NCI-H1436 (cell line): ENCODE measurements at places on chromosomes 3 and 15.

- no peak for DNase-seq
These were observed 249.0 kb downstream of the MCTP2 start for GRCh38 chr15:94480289-94480834.

DNA sequence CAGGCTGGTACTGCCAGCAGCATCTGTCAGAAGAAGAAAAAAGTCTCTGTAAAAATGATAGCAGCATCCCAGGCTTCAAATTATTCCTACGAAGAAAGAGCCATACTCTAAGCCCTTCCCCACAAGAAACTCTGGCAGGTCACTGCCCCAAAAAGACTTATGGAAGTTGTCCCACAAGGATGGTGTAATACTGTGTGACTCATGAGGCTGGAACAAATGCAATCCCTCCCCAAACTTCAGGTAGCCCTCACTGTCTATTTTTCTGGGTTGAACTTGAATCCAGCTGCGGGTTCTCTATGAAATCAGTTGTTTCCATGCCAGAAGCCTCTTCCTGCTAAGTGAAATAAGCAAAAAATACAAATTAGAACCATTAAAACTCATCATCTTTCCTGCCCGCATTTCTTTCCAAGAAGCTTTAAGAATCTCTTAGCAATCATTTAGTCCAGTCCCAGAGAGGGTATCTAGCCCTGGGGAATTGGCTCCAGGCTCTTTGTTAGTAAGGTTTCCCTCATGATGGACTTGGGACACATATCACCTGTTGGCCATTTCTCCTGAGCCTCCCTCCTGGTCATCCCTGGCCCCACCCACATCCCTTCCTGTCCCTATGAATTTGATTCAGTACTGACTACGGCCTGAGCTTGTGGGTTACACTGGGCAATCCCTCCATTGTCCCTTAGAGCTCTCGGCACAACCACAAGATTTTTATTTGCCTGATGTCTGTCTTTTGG is 51.7 kb downstream of the FAM174B start:
- no peak for DNase-seq

DNA sequence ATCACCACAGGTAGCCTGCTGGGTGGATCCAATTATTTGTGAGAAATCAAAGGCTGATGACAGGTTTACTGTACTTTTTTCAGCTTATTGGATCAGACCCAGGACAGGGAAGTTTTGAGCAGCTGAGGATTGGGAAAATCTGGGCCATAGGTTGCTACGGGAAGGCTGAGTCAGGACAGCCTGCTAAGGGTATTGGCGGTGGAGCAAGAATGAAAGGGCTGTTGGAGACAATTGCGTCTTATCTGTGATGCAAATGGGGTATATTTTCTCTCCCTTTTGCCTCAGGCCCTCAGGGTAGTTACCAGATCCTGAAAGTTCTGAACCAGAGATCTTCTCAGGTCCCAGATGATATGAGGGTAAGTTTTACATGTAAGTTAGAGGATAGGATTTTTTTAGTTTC is 317.7 kb downstream of the EDEM1 start:
- no peak for DNase-seq

DNA sequence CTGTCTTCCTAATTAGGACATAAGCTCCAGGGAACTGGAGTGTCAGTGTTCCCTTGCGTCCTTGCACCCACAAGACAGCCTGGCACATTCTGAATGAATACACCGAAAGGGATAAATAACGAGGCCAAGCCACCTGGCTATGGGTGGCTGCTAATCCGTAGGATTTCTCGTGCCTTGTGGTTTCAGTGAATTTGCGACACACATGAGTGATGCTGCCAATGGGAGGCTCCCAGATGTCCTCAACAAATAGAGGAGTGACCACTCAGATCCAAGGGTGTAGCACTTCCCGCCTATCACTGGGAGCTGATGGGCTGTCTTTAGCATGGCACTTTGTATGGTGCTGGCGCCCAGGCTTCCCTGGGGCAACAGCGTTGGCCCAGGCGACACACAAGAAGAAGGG is 43.4 kb downstream of the APBA2 start:
- no peak for DNase-seq

DNA sequence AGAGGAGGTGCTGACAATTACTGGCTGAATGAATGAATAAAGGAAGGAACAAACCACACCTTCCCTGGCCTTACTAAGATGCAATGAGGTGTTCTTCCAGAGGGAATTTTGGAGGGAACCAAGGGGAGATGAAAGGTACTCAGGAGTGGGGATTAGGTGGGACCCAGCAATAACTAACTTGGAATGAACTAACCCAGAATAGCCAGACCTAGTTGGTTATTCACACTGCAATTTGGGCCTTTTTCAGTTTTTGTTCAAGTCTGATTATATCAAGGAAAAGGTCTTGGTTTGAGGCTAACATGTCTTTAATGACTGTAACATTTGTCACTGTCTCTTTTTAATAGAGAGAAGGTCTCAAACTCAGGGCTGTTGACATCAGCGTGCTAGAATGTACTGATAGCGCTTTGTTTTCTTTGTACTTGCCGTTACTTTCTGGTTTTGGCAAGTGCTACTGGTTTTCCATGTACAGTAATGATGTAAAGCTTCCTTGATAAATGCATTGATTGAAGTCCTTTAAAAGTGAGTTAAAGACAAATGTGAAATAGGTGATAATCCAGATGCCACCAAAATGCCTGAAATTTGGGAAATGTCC is 3.2 kb upstream of the PLXND1 start:
- DNase-seq, result no peak

GRCh38 chr15:78050441-78050809 is 27.1 kb downstream of the TBC1D2B start:
- DNase-seq, result no peak

DNA sequence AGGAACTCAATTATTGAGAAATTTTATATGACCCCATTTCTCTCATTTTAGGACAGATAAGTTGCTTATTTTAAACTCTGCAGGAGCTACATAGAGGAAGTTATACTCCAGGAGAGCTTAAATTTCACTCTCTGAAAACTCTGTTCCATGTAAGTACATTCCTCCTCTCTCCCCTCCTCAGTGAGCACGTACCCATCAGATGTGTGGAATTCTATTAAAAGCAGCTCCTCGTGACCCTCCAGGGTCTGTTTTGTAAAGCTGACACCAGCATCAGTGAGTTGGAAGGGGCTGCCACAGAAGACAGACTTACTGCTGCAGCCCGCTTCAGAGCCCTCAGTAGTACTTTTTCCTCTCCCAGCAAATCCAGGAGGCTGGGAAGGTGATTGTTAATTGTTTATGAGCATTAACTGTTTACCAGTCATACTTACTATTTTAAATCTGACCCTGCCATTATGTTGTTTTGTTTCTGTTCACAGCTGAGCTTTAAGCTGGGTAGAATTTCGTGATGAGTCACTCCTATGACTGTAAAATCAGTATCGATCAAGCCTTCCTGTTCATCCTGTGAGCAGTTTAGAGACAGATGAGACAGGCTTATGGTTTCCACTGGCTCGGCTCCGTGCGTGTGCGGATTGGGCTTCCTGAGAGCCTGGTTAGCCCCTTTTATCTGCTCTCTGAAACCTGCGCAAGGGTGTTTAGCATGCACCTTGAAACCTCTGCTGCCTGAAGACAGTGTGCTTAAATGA is 20.4 kb downstream of the IGF1R start:
- DNase-seq, result no peak

- DNase-seq, result no peak
These were observed 1011.9 kb downstream of the VGLL3 start for GRCh38 chr3:85979034-85979433.

- DNase-seq, result peak; percentile 89
These were observed at the start of gene SCG3 for GRCh38 chr15:51681303-51681963. Gene SCG3, plus strand, starts transcription at chr15:51681503. Its CDS starts 253 bp downstream, at chr15:51681756.

GRCh38 chr3:132723024-132723950 is 1.1 kb upstream of the NPHP3 start:
- DNase-seq, result no peak

GRCh38 chr3:178419071-178419470 is 117.2 kb upstream of the KCNMB2 start:
- DNase-seq, result peak; percentile 39

GRCh38 chr3:114058646-114059045 is 2.1 kb downstream of the QTRT2 start:
- DNase-seq, result no peak

DNA sequence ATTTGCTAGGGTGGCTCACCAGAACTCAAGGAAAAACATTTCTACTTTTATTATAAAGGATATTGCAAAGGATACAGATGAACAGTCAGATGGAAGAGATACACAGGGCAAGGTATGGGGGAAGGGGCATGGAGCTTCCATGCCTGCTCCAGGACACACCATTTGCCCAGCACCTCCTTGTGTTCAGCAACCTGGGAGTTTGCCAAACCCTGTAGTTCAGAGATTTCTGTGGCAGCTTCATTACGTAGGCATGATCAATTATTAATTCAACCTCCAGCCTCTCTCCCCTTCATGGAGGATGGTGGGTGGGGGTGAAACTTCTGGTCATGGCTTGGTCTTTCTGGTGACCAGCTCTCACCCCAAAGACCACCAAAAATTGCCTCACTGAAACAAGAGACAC is 353.9 kb upstream of the THBS1 start:
- DNase-seq, result no peak

- no peak for DNase-seq
These were observed 34.1 kb upstream of the RASGRP1 start for GRCh38 chr15:38598749-38599148.

DNA sequence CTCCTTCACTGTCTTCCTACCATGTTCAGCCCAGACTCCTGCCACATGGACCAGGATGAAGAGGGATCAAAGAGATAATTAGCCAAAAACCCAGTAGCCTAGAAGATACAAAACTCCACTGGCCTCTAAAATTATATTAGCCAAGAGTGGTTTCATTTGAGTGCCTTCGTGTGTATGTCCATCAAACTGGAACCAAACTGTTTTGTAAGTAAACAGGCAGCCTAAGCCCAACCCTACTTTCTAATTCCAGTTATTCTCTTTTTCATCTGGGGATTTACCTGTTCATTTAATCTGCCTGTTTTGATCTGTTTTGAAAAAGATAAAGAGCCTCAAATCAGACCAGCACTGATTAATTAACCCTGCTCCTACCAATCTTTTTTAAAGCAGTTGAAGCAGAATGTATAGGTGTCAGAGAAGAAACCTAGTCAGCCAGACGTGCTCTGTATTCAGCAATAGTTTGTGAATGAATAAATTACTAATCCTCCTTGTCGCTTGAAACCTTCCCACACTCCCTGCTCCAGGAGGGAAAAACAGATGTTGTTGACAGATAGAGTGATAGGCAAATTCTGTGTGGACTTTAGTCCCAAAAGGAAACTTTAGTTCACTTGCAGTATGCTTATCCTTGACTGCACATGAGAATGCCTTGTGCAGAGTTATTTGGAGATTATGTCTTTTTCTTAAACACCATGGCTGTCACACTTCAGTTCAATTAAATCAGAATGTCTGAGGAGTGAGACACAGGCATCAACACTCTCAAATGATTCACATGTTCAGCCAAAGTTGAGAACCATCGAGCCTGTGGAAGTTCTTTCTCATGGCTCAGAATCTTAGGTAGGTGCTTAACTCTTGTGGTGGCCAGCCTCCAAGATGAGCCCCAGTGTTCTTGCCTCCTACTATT is 55.5 kb upstream of the ZBED2 start:
- DNase-seq, result no peak

DNA sequence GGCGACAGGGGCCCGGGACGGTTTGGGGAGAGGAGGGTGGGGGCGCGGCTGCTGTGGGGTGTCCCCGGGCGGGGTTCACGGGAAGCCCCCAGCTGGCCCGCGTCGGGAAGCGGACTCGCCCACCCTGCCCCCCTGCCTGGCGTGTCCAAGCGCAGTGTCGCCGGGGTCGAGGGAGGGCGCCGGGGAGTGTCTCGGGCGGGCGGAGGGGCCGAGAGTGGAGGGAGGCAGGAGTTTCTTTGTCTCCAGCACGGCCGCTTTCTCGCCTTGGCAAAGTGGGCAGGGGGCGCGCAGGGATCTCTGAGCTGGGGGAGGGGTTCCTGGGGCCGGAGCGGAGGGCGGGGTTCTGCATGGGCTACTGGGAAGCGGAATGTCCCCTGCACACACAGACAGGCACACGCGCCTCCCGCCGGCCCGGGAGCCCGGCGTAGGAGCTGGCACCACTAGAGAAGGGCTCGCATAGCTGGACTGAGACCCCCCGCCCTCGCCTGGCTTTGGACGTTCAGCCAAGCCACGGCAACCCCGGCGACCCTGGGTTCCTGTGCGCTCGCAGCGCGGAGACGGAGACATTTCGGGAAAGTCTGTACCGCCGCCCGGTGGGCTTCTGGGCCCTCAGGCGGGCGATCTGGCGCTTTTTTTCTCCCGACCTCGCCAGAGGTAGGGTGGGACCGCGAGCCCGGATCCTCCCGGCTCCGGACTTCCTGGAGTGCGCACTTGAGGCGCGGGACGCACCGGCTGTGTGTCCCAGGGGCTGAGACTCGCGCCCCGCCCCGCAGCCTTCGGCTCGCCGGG is 822 bp downstream of the ST8SIA2 start:
- no peak for DNase-seq

DNA sequence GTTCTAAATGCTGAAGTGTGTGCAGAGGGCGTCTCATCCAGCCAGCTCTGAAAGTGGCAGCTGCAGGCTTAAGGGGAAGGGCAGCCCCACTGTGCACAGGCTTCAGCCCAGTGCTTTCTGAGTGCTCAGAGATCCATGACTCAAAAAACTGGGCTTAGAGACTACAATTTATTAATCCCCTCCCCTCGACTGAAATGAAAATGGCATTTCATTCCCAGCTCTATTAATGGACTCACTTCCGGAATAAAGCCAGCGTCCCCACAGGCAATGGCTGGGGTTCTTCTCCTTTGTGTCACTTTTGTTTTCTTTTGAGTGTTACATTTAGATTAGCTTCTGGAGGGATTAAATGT is 55.5 kb upstream of the PLXNA1 start:
- no peak for DNase-seq

- DNase-seq, result no peak
These were observed 117.2 kb upstream of the FAM174B start for GRCh38 chr15:92772626-92773244.

GRCh38 chr3:110567029-110567428 is 504.6 kb upstream of the NECTIN3 start:
- no peak for DNase-seq

DNA sequence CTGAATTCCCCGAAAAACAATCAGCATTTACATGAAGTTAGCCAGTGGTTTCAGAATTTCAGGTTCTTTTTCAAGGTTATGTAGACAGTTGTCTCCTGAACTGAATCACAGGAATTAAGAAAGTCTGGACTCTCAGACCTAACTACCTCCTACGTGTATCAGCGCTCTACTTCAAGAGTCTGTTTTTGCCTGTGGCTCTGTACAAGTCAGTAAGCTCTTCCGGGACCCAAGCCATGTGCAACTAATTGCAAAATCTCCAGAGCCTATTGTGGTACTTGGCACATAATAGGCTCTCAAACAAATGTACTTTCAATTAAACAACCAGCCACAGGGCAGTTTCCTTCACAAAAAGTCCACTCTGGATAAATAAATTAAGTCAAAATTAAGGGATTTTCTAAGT is 414.2 kb downstream of the PDCD6IP start:
- DNase-seq, result peak; percentile 50

DNA sequence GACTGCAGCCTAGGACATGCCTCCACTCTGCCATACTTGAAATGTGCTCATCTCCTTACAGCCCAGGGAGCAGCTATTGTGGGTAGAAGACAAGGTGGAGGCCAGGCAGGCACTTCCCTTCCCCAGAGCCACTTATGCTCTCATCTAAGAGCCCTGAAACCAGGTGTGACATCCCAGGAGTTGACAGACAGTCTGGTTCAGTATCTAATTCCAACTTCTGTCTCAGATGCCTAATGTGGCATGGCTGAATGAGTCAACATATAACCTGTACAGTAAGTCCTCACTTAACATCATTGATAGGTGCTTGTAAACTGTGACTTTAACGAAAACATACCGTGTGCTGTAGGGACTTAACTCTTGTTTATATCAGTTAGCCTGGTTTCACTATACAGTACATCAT is 1.2 kb upstream of the CAPN3 start:
- DNase-seq, result no peak
